ENCODE measurements at places on chromosomes 11 and 22.
A peak's percentile ranks its signal among the peaks of the same experiment; 100 is the strongest.

DNA sequence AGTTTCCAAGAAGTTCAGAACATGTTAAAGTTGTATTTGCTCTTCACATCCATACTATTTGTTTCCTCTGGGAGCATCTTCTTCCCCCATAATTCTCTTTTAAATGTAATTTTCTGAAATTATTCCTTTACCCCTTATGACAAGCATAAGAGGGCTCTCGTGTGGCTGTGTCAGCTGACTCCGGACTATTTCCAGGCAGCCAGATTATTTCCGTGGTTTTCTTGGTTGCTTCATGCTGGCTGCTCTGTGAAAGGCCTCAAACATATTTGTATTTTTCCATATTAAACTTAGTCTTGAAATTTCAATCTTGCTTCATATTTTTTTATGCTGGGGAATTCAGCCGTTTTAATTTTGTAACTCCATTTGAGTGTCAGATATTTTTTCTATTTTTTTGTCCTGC, 2.8 kb upstream of the MMP1 start:
- DNase-seq, result no peak

GRCh38 chr11:126601136-126601535, 245.7 kb downstream of the ST3GAL4 start:
- no peak for DNase-seq

GRCh38 chr11:46120346-46121300, 631 bp downstream of the PHF21A start:
- DNase-seq, result peak; percentile 77

GRCh38 chr11:10495464-10495786, 40.4 kb downstream of the AMPD3 start:
- no peak for DNase-seq

DNA sequence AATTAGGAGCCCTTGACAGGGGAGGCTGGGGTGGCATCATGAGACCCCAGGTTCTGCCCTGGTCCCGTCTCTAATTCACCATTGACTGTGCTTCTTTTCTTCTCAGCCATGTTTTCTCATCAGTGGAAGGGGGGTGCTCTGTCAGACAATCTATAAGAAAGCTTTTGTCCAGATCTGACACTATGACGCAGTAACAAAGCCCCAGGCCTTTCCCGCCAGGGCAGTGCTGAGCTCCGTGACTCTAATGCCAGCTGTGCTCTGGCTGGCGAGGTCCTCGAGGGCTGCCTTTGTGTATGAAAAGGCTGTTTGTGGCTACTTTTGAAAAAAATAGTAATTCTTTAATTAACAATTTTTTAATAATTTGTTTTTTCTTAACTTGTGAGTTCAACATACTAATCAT, 3.2 kb downstream of the CD6 start:
- DNase-seq, result no peak

GRCh38 chr11:131838016-131838415, 467.6 kb downstream of the NTM start:
- no peak for DNase-seq

- peak; percentile 62 for DNase-seq
Observed at GRCh38 chr11:96204721-96205459, 138.1 kb downstream of the MAML2 start.

DNA sequence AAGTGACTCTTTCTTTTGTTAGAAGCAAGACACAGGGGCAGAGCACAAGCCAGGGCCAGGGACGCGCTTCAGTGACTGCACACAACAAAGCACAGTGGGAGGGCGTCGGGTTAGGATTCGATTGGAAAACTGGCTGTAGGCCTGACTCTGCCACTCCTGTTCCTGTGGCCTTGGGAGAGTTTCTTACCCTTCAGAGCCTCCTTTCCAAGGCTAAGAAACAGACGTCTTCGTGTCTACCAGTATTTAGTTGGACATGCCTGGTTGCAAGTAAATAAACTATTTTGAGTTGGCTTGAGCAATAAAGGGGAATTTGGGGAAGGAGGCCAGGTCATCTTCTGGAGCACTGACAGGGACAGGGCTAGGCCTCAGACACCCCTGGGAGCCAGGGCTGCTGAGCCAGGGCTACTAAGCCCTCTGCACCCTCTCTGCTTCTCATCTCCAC, 549.1 kb downstream of the INSC start:
- DNase-seq, result peak; percentile 30

GRCh38 chr22:50218996-50219727, 18.4 kb downstream of the SELENOO start:
- DNase-seq, result peak; percentile 74

- DNase-seq, result no peak
Observed at GRCh38 chr22:30206944-30207343, 39.6 kb downstream of the LIF start.

DNA sequence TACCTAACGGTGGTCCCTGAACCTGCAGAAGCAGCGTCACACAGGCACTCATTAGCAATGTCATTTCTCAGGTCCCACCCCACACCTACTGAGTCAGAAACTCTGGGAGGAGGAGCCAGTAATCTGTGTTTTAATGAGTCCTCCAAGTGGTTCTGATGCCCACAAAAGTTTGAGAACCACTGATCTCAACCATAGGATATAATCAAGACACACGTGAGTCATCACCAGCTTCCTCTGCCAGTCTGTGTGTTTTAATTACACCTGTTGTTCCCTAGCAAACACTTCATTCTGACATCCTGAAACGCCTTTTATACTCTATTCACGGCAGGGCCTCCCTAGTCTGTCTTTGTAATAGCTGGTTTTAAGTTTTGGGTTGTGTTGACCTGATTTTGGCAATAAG, 5.8 kb downstream of the TECTA start:
- no peak for DNase-seq

DNA sequence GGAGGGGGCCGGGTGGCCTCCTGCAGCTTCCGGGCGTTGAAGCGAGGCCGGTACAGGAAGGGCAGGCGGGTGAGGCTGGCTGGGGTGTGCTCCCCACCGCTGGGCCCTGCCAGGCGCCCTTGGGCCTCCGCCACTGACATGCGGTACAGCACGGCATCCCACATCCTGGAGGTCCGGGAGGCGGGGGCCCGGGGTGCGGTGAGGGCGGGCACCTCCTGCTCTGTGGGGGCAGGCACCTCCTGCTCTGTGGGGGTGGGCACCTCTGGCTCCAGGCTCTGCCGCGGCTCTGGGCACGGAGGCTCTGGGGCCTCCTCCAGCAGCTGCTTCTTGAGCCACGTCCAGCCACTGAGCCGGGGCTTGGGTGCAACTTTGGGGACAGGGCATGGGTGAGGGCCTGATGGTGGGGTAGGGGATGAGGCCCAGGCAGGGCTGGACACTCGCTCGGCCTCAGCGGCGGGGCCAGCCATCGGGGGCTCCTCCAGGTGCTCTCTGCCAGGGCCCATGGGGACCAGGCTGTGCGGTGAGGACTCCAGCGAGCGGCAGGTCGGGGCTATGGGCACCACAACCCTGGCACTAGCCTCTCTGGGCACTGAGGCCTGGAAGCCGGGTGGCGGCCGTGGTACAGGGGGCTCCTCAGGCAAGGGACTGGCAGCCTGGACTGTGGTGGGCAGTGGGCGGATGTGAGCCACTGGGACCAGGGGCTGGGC, 2.3 kb downstream of the PRR33 start:
- no peak for DNase-seq

DNA sequence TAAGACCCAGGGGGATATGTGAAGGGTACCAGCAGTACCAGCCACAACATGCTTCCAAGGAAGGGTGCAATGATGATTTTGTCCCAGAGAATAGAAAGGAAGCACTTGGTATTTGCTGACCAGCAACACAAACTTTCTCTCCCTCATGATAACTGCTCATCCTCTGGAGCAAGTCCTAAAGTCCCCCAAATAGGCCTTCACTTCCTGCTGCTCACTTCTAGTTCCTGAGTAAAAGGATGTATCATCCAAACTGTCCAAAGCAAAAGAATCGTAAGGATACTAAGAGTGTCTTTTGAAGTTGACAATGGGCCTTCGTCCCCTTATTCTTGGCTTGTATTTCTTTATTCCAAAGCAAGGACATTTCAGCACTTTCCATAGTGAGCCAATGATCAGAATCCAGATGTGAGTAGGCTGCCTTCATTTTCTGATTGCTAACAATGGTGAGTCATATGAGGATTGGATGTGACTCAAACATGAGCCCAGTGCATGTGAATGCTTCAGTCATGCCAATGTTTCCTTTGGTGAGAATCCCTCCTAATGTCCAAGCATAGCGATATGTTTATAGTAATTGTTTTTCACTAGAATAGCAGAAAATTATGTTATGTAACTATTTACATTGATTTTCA, 243.4 kb upstream of the POU2AF2 start:
- DNase-seq, result no peak

GRCh38 chr11:11227296-11228085, 125.6 kb downstream of the CSNK2A3 start:
- no peak for DNase-seq

Measured in NCI-H1694 treated with DMSO at 0.1 percent for 48 hours (cell line).